Neural crest cell (in vitro differentiated cells): ENCODE measurements at places on chromosomes 5 and 9. TPM values are rescaled to one million over a fixed set of nuclear protein-coding genes. Genes with fewer than 3 reads are reported as not detected.
A peak's percentile ranks its signal among the peaks of the same experiment; 100 is the strongest.

Gene GRIA1
- total RNA-seq, result 1.2 and 1.6 TPM in 2 replicates

DNA sequence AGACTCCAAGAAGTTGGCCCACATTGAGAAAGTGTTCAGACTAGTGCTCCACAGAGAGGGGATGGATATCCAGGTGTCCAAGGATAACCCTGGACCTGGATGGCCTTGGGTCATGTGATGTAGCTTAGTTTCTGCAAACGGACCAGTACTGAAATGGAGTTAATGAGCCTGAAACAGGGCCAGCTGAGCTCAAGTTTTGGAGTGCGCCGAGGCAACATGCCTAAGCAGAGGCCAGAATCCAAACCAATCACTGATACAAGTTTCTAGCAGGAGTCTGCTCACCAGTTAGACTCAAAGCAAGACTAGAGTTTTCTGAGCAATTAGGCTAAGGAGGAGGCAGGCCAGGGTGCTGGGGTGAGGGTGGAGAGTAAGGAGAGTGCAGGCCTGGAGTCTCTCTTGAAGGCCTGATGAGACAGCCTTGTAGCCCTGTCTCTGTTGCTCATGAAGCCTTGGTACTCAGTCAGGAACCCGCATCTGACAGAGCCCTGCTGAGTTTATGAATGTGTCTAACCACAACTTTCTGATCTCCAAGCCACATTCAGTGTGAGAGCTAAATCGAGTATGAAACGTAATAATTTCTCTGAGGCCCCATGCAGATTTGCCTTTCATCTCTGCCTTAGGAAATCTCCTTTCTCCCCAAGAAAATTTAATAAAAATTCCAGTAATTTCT is 68.9 kb upstream of the EQTN start:
- no peak for DNase-seq

Gene GARNL3
- 10.3 and 10.5 TPM in 2 replicates for total RNA-seq

Gene PCDHGB3
- 0.51 and 0.71 TPM in 2 replicates for total RNA-seq

DNA sequence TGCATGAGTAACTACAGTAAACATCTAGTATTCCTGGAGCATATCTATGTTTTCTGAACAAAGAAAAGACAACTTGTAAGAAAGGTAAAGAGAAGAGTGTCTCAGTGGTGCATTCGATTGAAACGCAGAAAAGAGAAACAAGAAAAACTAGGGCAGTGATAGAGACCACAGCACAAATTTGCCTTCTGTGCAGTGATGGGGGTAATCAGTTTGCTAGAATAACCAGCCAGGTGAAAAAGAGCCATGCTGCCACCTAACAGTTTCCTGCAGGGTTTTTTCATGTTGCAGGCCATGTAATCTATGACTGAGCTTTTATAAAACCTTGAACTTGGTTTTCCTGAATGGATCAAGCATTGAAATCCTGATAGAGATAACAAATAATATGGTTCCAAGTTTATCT is 198.4 kb upstream of the MEF2C start:
- DNase-seq, result no peak

Gene COL27A1
- 15.3 and 20.3 TPM in 2 replicates for total RNA-seq

Gene LMAN2
- total RNA-seq, result 73.0 and 80.5 TPM in 2 replicates

Gene PLCXD3
- total RNA-seq, result 0.07 and 0.09 TPM in 2 replicates

Gene CCL28
- total RNA-seq, result not detected in 2 replicates

DNA sequence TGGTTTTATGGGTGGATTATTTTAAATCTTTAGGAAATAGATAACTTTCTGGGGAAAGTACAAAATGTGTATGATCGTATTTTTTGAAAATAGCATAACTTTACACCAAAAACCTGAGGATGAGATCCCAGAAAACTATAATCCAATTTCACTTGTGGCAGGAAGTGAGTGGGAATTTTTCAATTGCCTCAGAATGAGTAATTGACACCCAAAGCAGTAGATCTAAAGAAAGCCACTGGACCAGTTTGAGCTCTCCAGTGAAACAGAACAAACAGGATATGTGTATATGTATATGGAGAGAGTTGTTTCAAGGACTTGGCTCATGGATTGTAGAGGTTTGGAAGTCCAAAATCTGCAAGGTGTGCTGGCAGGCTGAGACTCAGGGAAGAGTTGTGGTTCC is 109.2 kb upstream of the SHB start:
- no peak for DNase-seq

DNA sequence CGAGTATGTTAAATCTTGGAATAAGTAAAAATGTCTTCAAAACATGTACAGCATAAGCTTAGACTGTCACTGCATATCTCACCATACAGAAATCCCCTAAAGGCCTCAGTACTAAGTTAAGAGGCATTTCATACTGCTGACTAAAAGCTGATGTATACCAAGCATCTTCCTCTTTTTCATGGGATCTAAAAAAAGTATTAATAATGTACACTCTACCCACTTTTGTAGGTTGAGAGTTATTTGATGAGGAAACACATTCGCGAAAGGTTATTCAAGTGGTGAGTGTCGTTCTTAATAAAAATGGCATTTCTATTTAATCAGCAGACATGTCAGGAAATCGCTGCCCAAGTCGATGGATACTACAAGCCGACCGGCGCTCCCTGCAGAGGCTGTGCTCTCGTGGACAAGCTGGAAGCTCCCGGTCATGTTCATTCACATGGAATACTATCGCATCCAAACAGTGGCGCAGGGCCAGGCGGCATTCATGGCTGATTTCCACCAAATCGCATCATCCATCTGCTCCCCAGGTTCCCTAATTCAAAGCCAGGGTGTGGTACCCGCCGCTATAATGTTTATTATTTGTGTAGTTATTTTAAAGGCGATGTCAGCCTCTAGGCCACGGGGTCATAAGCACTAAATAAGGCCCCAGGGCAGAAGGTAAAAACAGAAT is 724 bp downstream of the SGTB start:
- peak; percentile 29 for DNase-seq

GRCh38 chr5:123455095-123455494 is 31.9 kb upstream of the CEP120 start:
- no peak for DNase-seq

DNA sequence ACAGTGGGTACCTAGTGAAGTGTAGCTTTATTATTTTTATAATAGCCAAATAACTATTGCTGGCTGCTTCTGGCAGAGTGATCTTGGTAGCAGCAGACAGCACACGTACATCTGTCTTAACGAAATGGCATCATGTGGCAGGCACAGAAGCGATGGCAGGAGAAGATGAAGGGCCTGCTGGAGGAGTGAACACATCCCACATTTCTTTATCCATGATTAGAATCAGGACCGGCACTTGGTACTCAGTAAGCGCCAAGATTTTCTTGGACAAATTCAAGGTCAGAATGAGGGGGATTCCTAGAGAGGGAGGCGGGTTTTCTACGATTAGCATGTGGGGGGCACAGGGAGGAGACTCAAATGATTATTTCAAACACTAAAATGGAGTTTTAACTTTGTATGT is 23.0 kb upstream of the ZNF366 start:
- DNase-seq, result no peak

DNA sequence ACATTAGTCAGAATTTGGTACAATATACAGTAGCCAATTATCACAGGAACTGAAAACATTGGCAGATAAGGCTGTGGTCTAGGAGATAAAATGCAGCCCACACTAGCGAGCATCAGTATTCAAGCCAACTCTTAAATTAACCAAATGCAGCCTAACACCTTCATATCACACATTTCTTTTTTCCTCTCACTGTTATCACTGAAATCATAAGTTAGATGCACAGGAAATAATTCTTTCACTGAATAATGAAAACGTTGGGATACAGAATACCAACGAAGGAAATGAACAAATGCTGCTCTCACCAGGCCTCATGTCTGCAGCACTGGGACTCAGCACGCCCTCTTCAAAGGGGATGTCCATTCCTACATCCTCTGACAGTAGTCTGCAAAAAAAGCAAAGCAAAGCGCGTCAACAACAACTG is 109.1 kb upstream of the PCA3 start:
- DNase-seq, result no peak

- DNase-seq, result no peak
Observed at GRCh38 chr5:95069948-95070347, 214.9 kb downstream of the MCTP1 start.

GRCh38 chr5:157046041-157046440 is 12.9 kb downstream of the HAVCR1 start:
- no peak for DNase-seq

GRCh38 chr9:116635908-116636307 is 51.2 kb upstream of the TRIM32 start:
- DNase-seq, result no peak

Gene DAB2IP
- total RNA-seq, result 46.4 and 48.3 TPM in 2 replicates
